DND-41 (cell line): ENCODE measurements at places on chromosomes 5 and 9.

GRCh38 chr5:43039152-43039470 lies 1.0 kb downstream of the ANXA2R start:
- peak overlapping the region; percentile 42; the same call in 1 of the 2 replicates for H3K4me3 ChIP-seq
- no peak for DNase-seq
- H3K36me3 ChIP-seq, result 0 out of 2 replicates have a peak, but pooled peaks cover under 1% of the 10 kb centered on the region
- H3K27me3 ChIP-seq, result no peaks in the 10 kb centered on the region

GRCh38 chr9:109888695-109889094 lies 108.7 kb downstream of the PALM2AKAP2 start:
- H3K4me1 ChIP-seq, result peaks cover 23% of the 10 kb centered on the region
- no peak overlapping the region for H3K27ac ChIP-seq
- H3K27me3 ChIP-seq, result no peaks in the 10 kb centered on the region
- no peak overlapping the region for H3K4me3 ChIP-seq
- H3K36me3 ChIP-seq, result no peaks in the 10 kb centered on the region

- peak; percentile 26 for DNase-seq
- H3K27ac ChIP-seq, result no peak overlapping the region
- H3K27me3 ChIP-seq, result no peaks in the 10 kb centered on the region
- H3K36me3 ChIP-seq, result no peaks in the 10 kb centered on the region
- no peaks in the 10 kb centered on the region for H3K4me1 ChIP-seq
Observed at GRCh38 chr5:137822158-137822764, 45.4 kb upstream of the MYOT start.

- DNase-seq, result peak; percentile 40
- H3K36me3 ChIP-seq, result no peaks in the 10 kb centered on the region
- H3K4me1 ChIP-seq, result no peaks in the 10 kb centered on the region
- no peak overlapping the region for H3K27ac ChIP-seq
Observed at GRCh38 chr9:84697509-84698114, 28.1 kb downstream of the NTRK2 start.

DNA sequence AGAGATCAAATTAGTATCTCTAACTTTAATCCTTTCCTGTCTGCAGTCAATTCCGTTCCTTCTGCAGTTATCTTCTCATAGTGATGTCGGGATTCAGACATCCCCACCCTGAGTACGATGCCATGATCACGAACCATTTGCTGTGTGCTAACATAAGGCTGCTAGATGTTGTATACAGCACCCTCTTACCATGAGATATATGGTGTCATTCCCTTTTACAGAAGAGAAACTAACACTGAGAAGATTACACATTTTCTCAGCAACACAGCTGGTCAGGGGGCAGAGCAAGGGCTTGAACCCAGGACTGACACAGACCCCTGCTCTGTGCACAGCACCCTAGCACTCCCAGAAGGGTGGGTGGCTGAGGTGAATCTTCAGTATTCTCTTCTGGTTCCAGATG lies 46.9 kb upstream of the HSD17B4 start:
- no peak overlapping the region for H3K27ac ChIP-seq
- no peaks in the 10 kb centered on the region for H3K4me1 ChIP-seq
- no peaks in the 10 kb centered on the region for H3K27me3 ChIP-seq
- no peak overlapping the region for H3K4me3 ChIP-seq
- no peaks in the 10 kb centered on the region for H3K36me3 ChIP-seq

DNA sequence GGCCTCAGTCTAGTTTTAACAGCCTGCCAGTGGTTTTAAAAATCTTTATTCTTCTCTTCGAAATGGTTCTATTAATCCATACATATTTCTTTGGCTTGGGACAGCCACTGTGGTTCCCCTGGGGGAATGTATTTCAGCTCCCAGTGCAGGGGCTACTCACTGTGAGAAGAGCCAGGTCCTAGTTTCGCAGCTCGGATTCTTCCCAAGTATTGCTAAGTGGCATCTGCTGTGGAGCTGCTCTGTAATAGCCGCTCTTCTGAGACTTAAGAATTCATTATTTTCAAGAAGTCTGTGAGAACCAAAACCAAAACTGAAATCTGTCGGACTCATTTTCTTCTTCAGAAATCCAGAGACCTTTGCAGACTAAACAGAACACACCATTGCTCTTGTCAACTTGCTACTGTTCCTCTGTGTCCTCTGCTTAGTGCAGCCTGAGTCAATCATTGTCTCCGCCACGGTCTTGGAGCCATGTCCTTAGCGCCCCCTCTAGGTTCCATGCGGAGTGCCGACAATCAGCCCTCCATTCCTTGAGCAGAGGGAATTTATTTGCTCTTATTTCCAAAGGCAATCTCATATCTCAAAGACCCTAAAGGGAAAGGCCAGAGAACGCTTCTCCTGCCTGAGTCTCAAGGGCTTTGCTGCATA lies 478.2 kb downstream of the SPATA31D1 start:
- DNase-seq, result no peak
- no peak overlapping the region for H3K27ac ChIP-seq
- H3K4me1 ChIP-seq, result no peaks in the 10 kb centered on the region
- H3K4me3 ChIP-seq, result no peak overlapping the region

DNA sequence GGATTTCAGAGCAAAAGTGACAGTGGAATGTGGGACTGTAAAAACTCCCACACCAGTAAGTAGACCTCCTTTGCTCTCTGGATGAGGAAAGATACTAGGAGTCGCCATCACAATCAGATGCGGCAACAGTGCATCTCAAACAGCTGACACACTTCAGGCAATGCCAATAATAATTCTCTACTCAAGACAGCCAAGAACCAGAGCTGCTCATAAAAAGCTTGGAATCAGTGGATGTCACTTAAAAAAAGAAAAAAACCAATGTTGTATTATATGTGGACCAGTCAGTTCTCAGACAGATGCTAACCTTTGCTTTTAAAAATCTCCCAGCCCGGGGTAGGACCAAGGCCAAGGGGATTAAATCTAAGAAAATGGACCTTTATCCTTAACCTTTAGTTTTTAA lies 185.0 kb downstream of the GNA14 start:
- no peak overlapping the region for H3K27ac ChIP-seq
- no peaks in the 10 kb centered on the region for H3K4me1 ChIP-seq
- H3K36me3 ChIP-seq, result no peaks in the 10 kb centered on the region
- DNase-seq, result no peak
- H3K27me3 ChIP-seq, result no peaks in the 10 kb centered on the region
- no peak overlapping the region for H3K4me3 ChIP-seq

DNA sequence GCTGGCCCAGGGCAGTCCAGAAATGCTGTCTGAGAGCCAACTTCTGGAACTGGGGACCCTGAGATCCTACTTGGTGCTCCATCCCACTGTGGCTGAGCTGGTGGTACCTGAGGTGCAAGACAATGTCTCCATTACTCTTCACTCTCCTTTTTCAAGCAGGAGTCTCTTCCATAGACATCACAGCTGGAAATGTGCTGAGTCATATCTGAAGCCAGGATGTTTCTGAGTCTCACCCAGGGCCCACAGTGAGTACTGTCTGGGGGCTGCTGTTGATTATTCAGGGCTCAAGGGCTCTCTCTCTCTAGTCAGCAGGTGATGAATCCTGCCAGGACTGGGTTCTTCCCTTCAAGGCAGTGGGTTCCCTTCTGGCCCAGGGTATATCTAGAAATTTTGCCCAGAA lies 145.2 kb upstream of the TAS2R1 start:
- H3K27me3 ChIP-seq, result no peaks in the 10 kb centered on the region
- H3K4me3 ChIP-seq, result no peak overlapping the region
- no peaks in the 10 kb centered on the region for H3K36me3 ChIP-seq
- DNase-seq, result no peak
- H3K4me1 ChIP-seq, result no peaks in the 10 kb centered on the region
- H3K27ac ChIP-seq, result no peak overlapping the region

GRCh38 chr5:156274453-156274852 lies 52.5 kb upstream of the SGCD start:
- no peak overlapping the region for H3K4me3 ChIP-seq
- no peaks in the 10 kb centered on the region for H3K27me3 ChIP-seq
- no peak for DNase-seq
- H3K27ac ChIP-seq, result no peak overlapping the region
- no peaks in the 10 kb centered on the region for H3K36me3 ChIP-seq

- no peaks in the 10 kb centered on the region for H3K27me3 ChIP-seq
- H3K4me3 ChIP-seq, result no peak overlapping the region
- DNase-seq, result no peak
- H3K36me3 ChIP-seq, result no peaks in the 10 kb centered on the region
Observed at GRCh38 chr9:107213080-107213479, 70.0 kb upstream of the RAD23B start.

DNA sequence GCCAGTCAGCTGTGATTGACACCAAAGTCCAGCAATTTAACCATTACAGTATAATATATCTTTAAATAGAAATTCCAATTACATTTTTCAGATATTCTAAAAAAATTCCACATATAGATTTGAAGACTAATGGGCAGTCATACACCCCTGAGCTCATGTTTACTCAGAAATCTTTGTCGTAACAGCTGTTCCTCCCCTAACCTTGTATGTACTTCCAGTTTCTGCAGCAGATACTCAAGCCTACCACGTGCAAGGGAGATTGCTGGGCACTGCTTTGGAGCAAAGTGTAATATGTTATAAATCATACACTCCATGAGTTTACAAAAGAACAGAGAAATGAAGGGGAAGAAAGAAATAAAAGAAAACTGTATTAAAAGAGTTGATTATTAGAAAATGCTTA lies 241.2 kb downstream of the TRIM32 start:
- H3K27me3 ChIP-seq, result no peaks in the 10 kb centered on the region
- no peak overlapping the region for H3K27ac ChIP-seq
- no peak for DNase-seq

GRCh38 chr5:78260771-78261170 lies 33.7 kb downstream of the AP3B1 start:
- H3K27ac ChIP-seq, result no peak overlapping the region
- H3K4me1 ChIP-seq, result no peaks in the 10 kb centered on the region
- H3K4me3 ChIP-seq, result no peak overlapping the region

DNA sequence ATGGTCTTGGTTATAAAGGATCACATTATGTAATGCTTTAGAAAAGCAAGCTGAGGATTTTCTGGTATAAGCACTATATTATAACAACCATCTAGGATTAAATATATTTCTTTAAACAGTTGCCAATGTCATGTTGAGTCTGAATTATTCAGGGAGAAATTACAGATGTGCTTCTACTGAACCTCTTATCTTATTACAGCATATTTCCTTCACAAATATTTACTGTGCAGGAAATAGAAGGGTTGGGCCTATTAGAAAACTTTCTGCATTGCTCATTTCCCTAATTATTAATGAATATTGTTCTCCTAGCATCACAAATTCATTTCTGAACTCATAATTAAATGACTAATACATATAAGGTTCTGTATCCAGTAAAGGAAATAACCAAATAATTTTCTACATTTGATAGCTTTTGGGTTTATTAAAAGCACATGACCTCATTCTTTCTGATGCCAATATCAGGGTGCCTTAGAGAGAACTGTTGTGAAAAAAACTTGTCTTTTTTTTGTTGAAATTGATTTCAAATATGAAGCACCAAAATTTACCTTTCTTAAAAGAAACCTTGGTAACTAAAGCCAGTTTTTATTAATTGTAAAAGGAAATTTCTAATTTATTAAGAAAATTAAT lies 476.8 kb upstream of the PTGER4 start:
- no peak overlapping the region for H3K4me3 ChIP-seq
- H3K27me3 ChIP-seq, result no peaks in the 10 kb centered on the region
- peaks cover 4% of the 10 kb centered on the region for H3K4me1 ChIP-seq
- no peak overlapping the region for H3K27ac ChIP-seq
- DNase-seq, result no peak

DNA sequence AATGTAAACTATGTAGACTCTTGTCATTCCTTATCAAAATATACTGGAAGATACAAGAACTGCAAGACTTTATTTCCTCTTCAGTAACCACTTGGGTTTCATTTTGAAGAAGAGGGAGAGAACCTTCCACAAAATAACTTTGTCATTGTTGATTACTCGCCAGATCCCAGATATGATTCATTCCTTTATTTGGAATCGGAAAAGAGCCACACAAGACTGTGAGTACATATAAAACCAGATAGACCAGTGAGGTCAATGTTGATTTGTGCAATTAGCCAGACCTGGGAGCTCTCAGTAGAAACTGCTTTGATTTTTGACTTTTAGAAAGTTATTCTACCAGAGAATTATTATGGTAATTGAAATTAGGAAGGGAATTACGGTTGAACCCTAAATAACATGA lies 146.1 kb downstream of the TMEM167A start:
- H3K4me3 ChIP-seq, result no peak overlapping the region
- H3K4me1 ChIP-seq, result no peaks in the 10 kb centered on the region
- H3K36me3 ChIP-seq, result no peaks in the 10 kb centered on the region
- DNase-seq, result no peak

- H3K4me1 ChIP-seq, result peaks cover 8% of the 10 kb centered on the region
- no peak overlapping the region for H3K4me3 ChIP-seq
- H3K27ac ChIP-seq, result no peak overlapping the region
Observed at GRCh38 chr5:2433086-2433485, 318.4 kb downstream of the IRX2 start.

DNA sequence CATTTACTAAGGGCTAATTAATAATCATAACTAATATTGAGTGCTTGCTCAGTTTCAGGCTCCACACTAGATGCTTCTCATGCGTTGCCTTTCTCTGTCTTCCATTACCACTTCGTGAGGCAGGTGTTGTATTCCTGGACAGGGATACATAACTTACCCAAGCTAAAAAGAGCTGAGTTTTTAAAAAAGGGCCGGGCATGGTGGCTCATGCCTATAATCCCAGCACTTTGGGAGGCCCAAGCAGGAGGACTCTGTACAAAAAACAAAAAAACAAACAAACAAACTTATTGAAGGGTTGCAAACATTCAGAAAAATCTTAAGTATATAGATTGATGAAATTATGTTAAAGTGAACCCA lies 12.1 kb upstream of the ANKRD33B start:
- no peak overlapping the region for H3K4me3 ChIP-seq
- H3K27me3 ChIP-seq, result no peaks in the 10 kb centered on the region
- peaks cover 9% of the 10 kb centered on the region for H3K4me1 ChIP-seq
- no peak overlapping the region for H3K27ac ChIP-seq
- H3K36me3 ChIP-seq, result no peaks in the 10 kb centered on the region

GRCh38 chr9:93304574-93305496 lies 120.9 kb downstream of the WNK2 start:
- H3K27ac ChIP-seq, result no peak overlapping the region
- no peaks in the 10 kb centered on the region for H3K4me1 ChIP-seq
- DNase-seq, result peak; percentile 18
- no peak overlapping the region for H3K4me3 ChIP-seq
- H3K36me3 ChIP-seq, result no peaks in the 10 kb centered on the region
- H3K27me3 ChIP-seq, result no peaks in the 10 kb centered on the region

- H3K4me3 ChIP-seq, result no peak overlapping the region
- peaks cover 7% of the 10 kb centered on the region for H3K36me3 ChIP-seq
- DNase-seq, result no peak
- H3K27ac ChIP-seq, result no peak overlapping the region
- H3K27me3 ChIP-seq, result no peaks in the 10 kb centered on the region
Observed at GRCh38 chr9:5813824-5814223, 19.1 kb downstream of the ERMP1 start.

GRCh38 chr5:60841361-60841760 lies 2.7 kb downstream of the ELOVL7 start:
- no peaks in the 10 kb centered on the region for H3K27me3 ChIP-seq
- DNase-seq, result no peak
- H3K27ac ChIP-seq, result no peak overlapping the region
- H3K4me3 ChIP-seq, result no peak overlapping the region
- no peaks in the 10 kb centered on the region for H3K4me1 ChIP-seq
- H3K36me3 ChIP-seq, result no peaks in the 10 kb centered on the region
